GM12878 (cell line): ENCODE measurements at places on chromosomes 13 and 19.

DNA sequence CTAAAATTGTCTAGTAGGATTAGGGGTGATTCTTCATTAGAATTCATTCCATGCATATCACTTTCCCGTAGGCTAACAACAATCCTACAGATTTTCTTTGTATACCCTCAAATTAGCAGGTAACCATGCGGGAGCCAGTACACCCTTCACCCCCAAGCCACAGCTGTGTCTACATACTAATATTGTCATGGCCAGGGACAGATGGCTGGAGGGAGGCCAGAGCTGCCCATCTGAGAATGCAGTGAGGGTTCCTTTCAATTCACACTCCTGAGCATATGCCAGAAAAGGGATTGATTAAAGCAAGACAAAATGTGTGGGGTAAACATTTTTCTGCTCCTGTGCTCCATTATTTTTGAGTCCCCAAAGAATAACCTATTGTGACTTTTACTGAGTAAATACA lies 68.9 kb downstream of the FREM2 start:
- no peak for DNase-seq

DNA sequence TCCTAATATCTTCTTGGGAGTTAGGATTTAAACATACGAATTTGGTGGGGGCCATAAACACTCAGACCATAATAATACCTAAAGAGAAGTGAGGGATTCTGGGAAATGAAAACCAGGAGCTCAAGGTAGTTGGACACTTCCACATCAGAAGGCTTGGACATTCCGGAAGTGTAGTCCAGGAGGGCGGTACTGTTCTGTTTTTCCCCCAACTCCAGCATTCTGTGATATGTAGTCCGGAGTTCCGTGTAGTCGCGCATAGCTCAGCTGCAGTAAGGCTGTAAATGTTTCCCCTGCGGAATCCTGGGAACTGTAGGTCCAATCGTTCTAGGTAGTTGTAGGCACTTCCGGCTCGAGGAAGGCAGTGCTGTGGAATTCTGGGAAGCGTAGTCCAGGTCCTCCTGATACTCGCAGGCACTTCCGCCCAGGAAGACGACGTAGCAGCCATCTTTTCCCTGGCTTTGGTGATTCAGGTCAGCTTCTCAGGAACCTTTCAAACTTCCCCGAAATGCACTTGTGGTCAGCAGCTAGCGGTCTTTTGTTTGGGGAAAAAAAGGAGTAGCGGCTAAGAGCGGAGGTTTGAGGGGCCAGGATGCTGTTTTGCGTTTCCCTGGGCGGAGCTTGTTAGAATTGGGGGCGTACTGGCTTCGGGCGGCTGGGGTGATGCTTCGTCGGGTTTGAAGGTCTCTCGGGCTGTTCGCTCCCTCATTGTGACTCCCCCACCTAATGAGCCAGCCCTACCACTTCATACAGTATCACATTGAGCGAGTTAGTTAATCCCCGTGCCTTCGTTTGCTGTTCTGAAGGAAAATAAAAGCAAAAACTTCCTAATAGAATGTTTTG lies at the start of gene ZNF226:
Gene ZNF226, plus strand, starts transcription at position 428 of the 840 bp plus-strand sequence. CDS start 4,981 bp downstream, outside the sequence.
- DNase-seq = peak; percentile 96

GRCh38 chr13:44971656-44972595 lies 17.3 kb downstream of the NUFIP1 start:
- DNase-seq = no peak

GRCh38 chr19:36605101-36605876 lies at the start of gene ZNF382:
Gene ZNF382 (plus strand): TSS chr19:36605313. CDS start chr19:36609915, 4,602 bp downstream.
- DNase-seq = peak; percentile 17

DNA sequence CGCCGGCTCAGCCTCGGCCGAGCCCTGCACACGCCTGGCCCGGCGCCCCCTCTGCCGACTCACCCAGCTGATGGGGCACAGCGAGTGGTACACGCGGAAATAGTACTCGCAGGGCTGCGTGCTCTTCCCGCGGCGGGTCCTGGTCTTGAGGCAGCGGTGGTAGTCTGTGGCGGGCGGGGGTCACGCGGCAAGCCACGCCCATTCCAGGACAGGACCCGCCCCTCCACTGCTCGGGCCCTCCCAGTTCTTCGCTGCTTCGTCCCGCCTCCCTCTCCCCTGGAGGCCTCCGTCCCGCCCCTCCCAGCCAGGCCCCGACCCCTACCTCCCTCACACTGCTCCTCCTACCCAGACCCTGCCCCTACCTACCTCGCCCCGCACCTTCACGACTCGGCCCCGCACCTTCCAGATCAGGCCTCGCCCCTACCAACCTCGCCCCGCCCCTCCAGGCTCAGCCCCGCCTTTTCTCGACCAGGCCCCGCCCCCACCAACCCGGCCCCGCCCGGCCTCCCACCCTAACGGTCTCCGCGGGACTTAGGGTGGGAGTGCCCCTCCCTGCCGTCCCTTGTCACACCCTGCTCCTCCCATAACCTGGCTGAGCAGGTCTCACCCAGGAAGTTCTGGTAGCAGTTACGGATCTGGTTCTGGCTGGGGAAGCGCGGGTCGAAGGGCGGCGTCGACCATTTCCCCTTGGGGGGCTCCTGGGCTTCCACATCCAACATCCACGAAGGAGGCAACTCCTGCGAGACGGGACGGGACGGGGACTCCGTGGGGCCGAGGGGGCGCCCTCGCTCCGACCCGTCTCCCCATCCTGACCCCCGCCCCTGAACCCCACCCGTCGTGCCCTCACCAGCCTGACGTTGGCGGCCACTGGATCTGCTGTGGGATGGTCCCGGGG lies 469 bp downstream of the COX6B2 start:
- DNase-seq = no peak
